ENCODE measurements at places on chromosomes 4 and X.

DNA sequence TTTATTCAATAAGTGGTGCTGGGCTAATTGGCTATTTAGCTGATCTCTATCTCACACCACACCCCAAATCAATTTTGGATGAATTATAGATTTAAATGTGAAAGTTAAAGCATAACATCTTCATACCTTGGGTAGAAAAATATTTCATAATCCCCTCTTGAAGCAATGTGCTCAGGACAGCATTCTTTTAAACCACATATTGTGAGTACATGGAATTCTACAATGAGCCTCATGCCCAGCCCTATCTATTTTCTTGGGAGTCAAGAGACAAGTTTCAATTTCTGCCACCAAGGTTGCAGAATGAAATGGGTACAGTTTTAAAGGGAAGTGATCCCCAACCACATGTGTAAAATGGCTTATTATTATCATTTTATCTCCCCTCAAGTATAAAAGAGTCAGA is 30.6 kb upstream of the GPRIN3 start:
- DNase-seq = no peak

- no peak for DNase-seq
These were observed 402 bp upstream of the UPRT start for GRCh38 chrX:75273483-75273882.

GRCh38 chrX:125786316-125786715 is 379.8 kb downstream of the DCAF12L2 start:
- no peak for DNase-seq

DNA sequence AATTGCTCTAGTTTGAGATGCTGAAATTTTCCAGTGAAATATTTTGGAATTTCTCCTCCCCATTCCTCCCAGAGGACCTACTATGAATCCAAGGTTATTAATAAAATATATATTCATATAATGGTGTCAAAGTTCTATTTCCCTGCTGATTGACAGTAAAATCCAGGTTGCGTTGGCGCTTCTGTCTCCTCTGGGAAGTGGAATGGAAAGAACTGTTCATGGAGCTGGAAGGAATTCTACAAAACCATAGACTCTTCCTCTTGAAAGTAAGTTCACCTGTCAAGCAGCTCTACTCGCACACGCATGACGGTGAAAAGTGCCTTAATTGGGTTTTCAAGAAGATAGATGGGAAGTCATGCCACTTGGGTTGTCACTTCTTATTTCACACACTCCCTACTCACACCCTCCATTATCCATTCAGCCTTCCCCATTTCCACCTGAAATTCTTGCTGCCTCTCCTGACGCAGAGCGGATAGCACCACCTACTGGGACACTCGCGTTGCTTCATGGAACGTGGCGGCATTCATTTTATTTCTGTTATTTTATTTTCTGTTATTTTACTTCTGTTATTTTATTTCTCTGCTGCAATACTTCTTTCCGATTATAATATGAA is 351.6 kb downstream of the NLGN4X start:
- DNase-seq = no peak

DNA sequence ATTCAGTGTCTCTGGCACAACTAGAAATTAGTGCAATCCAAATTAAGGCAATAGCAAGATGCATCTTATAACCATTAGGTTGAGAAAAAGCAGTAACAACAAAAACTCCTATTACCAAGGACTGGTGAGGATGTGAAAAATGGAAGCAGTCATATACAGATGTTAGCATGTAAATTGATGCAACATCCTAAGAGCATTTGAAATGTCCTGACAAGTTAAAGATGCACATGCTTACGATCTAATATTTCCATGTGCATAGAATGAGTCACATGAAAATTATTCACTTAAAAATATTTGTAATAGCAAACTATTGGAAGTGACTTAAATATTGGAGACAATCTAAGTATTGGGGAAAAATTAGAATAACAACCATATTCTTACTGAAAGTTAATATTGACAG is 163.0 kb downstream of the FAM13A start:
- no peak for DNase-seq

GRCh38 chr4:95085124-95085833 is 327.5 kb downstream of the BMPR1B start:
- no peak for DNase-seq

DNA sequence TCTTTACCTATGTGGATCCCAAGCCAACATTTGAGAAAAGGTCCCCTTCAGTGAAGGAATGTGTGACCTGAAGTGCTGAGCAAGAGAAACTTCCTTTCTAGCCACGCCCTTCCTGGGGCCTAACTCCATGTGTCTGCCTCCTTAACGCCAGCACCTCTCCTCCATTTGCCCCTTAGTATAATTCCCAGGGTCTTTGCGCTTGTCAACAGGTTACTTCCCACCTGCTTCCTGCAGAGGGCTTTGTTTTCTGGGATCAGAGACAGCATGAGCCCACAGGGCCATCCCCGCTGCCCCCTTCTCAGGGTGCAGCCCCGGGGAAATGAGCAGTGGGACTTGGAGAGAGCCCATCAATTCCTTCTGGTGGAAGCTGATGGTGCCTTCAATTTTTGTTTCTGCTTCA is 45.9 kb upstream of the DRD5 start:
- no peak for DNase-seq

GRCh38 chr4:243426-243825 is 61.8 kb downstream of the ZNF732 start:
- no peak for DNase-seq

DNA sequence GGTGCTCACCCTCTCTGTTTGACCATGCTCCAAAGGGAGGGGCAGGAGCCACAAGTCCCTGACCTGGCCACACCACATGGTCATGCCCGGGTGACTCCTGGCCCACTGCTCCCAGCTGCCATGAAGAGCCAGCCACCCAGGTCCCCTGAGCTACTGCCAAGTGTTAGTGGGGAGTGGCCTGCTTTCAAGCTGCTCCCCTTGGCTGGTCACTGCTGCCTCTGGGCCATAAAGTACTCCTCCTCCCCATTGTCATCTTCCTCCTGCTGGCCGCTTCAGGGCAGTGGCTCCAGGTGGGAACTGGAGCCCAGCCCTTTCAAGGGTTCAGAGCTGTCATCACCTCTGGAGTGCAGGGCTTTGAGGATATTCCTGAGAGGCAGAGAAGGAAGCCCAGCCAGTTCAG is 27.3 kb upstream of the RBBP7 start:
- no peak for DNase-seq

- DNase-seq = no peak
These were observed 158.6 kb downstream of the C4orf33 start for GRCh38 chr4:129254526-129254925.

- DNase-seq = no peak
These were observed 10.2 kb upstream of the INTU start for GRCh38 chr4:127622621-127622920.

DNA sequence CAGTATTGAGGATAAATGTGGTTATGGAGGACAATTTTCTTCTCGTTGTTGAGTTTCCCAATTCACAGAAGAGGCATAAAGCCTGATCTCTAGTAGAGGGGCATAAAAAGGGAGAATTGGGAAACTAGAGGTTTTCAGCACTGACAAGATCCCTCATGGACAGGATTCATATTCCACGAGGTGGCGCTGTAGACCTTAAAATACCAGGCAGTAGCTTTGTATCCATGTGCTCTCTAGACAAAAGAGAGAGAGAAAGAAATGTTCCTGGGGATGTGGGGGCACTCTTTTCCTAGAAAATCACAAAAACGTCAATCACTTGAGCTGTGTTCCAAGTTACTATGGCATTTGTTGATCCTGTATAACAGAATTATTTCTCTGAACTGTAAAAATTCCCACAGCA is 128.3 kb downstream of the MAGEE1 start:
- no peak for DNase-seq

GRCh38 chrX:151776181-151776731 is 41.7 kb downstream of the CNGA2 start:
- DNase-seq = no peak

DNA sequence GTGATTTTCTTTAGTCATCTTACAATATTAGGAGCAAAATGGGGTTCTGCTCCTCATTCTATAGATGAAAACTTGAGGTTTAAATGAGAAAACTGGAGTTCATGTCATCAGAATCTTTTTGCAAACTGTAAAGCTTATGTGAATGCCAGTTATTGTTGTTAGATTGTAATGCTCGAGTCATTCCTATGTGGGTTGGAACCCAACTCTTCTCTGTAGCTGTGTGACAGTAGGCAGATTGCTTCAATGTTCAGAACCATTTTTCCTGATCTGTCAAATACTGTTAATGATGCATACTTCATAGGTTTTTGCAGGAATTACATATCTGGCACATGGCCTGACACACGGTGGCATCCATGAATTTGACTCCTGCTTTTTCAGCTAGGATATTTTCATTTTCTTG is 178.9 kb downstream of the RAPGEF2 start:
- DNase-seq = no peak

- DNase-seq = no peak
These were observed 60.2 kb downstream of the METTL14 start for GRCh38 chr4:118745357-118745756.

DNA sequence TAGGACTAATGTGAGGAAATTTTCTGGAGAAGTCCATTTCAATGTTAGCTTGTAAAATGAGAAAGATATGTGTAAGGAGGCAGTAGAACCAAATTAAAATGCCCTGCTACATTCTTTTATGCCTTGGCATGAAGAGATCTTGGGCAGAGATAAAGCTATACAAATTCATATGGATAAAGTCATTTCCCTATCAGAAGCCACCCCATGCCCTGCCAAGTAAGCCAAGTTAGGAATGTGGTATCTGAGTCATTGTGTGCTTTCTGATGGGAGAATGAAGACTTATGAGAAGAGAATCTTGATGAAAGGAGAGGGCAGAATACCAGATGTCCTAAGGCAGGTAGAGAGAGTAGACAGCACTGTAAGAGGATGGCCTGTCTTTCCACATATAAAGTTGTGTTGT is 83.7 kb downstream of the TEX13A start:
- DNase-seq = no peak

DNA sequence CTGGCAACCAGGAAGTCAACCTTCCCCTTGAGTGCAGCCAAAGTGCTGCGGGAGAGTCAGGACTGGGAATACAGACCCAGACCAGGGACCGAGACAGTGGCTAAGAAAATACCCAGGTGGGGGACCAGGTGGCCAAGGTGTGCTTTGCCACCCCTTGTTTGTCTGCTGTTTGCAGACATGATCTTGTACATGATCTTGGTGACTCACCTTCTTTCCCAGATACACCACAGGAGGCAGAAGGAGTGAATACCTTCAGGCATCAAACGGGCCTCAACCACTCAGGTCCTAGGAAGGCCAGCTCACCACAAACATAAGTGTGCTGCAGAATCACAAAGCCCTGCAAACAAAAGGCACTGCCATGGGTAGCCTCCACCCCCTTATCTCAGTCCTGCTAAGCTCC is 62.0 kb downstream of the CNGA2 start:
- DNase-seq = no peak

GRCh38 chr4:186023975-186024374 is 45.0 kb upstream of the TLR3 start:
- DNase-seq = no peak

- DNase-seq = no peak
These were observed 56.8 kb downstream of the RBPJ start for GRCh38 chr4:26377328-26378311.

- DNase-seq = no peak
These were observed 69.4 kb downstream of the EVC2 start for GRCh38 chr4:5638976-5639375.

DNA sequence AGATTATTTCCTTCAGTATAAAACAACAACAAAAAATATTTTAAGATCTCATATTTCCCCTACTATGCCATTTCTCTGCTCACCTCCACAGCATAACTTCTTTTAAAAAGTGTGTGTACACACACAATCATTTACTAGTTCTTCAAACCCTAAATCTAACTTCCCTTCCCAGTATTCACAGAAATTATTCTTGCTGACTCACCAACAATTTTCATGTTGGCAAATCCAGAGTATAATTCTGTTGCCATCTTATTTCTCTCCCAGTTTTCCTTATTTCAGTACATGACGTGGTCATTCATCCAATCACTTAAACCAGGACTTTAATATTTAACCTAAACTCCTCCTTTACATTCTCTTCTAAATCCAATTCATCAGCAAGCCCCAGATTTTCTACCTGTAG is 11.4 kb upstream of the RAP1GDS1 start:
- DNase-seq = no peak

GRCh38 chr4:176432811-176433540 is 113.2 kb downstream of the SPCS3 start:
- no peak for DNase-seq

- no peak for DNase-seq
These were observed 281.8 kb upstream of the TEX13A start for GRCh38 chrX:105502336-105502735.

DNA sequence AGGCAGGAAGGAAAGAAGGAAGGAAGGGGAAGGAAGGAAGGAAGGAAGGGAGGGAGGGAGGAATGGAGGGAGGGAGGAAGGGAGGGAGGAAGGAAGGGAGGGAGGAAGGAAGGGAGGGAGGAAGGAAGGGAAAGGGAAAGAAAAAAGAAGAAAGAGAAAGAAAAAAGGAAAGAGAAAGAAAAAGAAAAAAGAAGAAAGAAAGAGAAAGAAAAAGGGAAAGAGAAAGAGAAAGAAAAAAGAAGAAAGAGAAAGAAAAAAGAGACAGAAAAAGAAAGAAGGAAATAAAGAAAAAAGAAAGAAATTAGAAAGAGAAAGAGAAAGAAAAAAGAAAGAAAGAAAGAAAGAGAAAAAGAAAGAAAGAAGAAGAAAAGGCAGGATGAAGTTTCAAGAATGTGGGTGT is 15.0 kb upstream of the NHSL2 start:
- DNase-seq = no peak

DNA sequence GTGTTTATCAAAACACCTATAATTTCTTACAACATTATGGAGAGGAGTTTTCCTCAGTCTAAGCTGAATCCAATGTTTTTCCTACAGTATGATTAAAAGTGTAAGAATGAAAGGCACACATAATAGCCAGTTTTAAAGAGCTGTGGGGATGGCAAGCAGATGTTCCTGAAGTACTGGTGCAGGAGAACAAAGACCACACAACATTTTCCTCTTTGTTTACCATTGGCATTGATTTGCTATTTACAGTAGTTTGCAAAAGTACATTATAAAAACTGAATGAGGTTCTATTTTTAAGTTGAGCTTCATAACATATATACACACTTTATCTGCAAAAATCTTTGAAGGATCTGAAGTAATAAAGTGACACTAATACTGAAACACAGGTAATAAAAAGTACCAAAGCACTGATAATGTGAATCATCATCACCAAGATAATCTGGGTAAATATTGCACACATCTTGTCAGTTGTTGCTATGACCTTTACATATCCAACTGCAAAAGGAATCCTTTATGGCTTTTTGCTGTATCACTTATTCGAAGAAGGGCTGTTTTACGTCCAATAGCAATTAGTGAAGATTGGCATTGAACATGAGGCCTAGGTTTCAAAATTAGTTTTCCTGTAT is 22.5 kb downstream of the TCEAL1 start:
- no peak for DNase-seq

DNA sequence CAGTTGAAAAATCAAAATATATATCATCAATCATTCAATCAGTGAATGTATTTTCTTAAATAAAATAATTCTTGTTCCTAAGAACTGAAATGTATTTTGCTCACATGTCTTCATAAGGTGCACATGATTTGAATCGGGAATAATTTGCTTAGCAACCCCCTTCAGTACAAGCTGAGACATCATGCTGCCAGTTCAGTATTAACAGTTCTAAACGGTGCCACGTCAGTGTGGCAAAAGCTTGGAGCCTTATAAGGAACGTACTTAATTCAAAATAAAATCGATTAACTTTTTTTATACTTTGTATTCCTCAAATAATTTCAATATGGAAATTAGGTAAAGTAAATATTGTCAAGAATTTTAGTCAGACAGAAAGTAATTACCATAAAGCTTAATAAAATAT is 287.9 kb downstream of the CCSER1 start:
- DNase-seq = no peak
